Activated naive CD4-positive, alpha-beta T cell treated with anti-CD3 and anti-CD28 coated beads, Interleukin-2, amount 10 ng/mL, durations not matched to agents 5 hours and 36 hours (primary cell): ENCODE measurements at places on chromosomes 13 and 19. TPM values are rescaled to one million over a fixed set of nuclear protein-coding genes. Genes with fewer than 3 reads are reported as not detected.

PCDH20 gene
- not detected for total RNA-seq

CGB2 gene
- total RNA-seq = not detected

UBE2L5 gene
- not detected for total RNA-seq

RASA3 gene
- 124 TPM for total RNA-seq

LRP3 gene
- total RNA-seq = 0.22 TPM

KLK4 gene
- total RNA-seq = not detected

ABCC4 gene
- 4.2 TPM for total RNA-seq

MYH14 gene
- total RNA-seq = not detected

TUBB4A gene
- 2.8 TPM for total RNA-seq

DHDH gene
- total RNA-seq = 1.8 TPM

TEX26 gene
- not detected for total RNA-seq

NDUFS7 gene
- 89.9 TPM for total RNA-seq

OLFM4 gene
- total RNA-seq = not detected

CEACAM7 gene
- not detected for total RNA-seq

ZNF568 gene
- total RNA-seq = 5.5 TPM

OR7A5 gene
- total RNA-seq = not detected

PDX1 gene
- not detected for total RNA-seq

LILRB2 gene
- total RNA-seq = not detected
